ENCODE measurements at places on chromosomes 16 and 17.

GRCh38 chr17:12390631-12391030 is 275.1 kb upstream of the MYOCD start:
- DNase-seq: no peak

DNA sequence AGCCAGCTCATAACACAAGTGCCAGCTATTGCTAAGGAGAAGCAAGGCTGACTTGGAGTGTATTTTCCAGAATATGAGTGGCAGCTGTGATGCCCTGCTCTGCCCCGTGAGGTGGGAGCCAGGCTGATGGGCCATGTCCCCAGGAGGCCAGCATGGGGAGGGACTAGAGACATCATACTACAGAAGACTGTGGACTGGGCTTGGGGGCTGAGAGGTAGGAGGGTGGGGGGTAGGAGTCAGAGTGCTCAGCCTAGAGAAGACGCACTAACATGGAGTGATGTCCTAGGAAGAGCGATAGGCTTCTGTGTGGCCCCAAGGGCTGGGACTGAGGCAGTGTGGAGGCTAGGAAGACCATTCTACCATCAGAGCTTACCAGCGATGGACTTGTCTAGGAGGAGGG is 143.7 kb downstream of the WSCD1 start:
- DNase-seq: no peak

- no peak for DNase-seq
These were observed 34.0 kb downstream of the ZNF750 start for GRCh38 chr17:82805823-82806222.

- peak; percentile 96 for DNase-seq
These were observed 158.6 kb upstream of the CHMP6 start for GRCh38 chr17:80832888-80833583.

DNA sequence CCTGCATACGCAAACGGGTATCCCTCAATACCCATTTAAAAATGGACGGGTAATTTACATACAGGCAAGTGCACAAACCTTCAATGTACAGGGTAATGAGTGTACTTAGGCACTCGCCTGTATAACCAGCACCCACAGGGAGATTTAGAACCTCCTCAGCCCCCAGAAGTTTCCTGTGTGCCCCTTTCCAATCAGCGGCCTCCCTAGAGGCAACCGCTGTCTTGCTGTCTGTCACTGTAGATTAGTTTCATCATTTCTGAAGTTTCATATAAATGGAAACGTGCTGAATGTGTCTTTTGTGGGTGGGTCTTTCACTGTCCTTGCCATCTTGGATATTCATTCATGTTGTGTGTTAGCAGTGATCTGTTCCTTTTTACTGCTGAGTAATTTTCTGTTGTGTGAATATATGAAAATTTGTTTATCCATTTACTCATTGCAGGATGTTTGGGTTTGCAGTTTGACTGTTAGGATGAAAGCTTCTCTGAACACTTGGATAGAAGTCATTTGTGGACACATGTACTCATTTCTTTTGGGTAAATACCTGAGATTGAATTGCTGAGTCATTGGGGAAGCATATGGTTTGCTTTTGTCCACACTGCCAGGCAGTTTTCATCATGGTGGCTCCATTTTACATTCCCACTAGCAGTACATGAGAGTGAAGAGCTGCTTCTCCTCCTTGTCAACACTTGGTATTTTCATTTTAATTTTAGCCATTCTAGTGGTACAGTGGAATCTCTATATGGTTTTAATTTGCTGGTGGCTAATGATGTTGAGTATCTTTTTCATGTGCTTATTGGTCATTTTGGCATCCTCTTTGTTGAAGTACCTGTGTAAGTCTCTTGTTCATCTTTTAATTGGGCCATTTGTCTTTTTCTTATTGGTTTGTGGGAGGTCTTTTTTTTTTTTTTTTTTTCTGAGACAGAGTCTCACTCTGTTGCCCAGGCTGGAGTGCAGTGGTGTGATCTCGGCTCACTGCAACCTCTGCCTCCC is 2.1 kb upstream of the ADCY7 start:
- no peak for DNase-seq

Data from pulmonary artery endothelial cell (primary cell).